ENCODE measurements at places on chromosomes 13 and 19. TPM values are rescaled to one million over a fixed set of nuclear protein-coding genes. Genes with fewer than 3 reads are reported as not detected.

The ICAM4 gene
- polyA plus RNA-seq = 0.81 TPM

The FKBP8 gene
- polyA plus RNA-seq = 120 TPM

The EPSTI1 gene
- polyA plus RNA-seq = 30.1 TPM

The B3GNT3 gene
- polyA plus RNA-seq = not detected

The LGALS7B gene
- not detected for polyA plus RNA-seq

The LILRB5 gene
- polyA plus RNA-seq = not detected

The LSR gene
- polyA plus RNA-seq = 49.1 TPM

The RFPL4AL1 gene
- polyA plus RNA-seq = not detected

The DZIP1 gene
- polyA plus RNA-seq = not detected

The ZNF555 gene
- 6.3 TPM for polyA plus RNA-seq

The KISS1R gene
- polyA plus RNA-seq = 3.9 TPM

The N4BP2L1 gene
- 43.1 TPM for polyA plus RNA-seq

The ZNF506 gene
- 24.5 TPM for polyA plus RNA-seq

The CYSLTR2 gene
- not detected for polyA plus RNA-seq

The KIR3DL1 gene
- 1.1 TPM for polyA plus RNA-seq

The APOC4 gene
- not detected for polyA plus RNA-seq

The CARD8 gene
- 85.7 TPM for polyA plus RNA-seq

The CYP4F8 gene
- polyA plus RNA-seq = not detected
